ENCODE measurements at places on chromosomes 5 and 9.
A peak's percentile ranks its signal among the peaks of the same experiment; 100 is the strongest.

DNA sequence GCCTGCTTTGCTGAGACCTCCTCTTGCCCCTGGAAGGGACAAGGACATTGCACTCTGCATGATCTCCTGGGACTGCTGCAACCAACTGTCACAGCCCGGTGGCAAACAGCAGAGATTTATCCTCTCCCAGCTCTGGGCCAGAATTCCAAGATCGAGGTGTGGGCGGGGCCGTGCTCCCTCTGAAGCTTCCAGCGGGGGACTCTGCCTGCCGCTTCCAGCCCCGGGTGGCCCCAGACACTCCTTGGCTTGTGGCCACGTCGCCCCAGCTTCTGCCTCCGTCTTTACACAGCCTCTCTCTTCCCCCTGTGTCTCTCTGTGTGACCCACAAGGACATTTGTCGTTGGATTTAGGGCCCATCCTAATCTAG, 67.1 kb downstream of the COL5A1 start:
- no peak for DNase-seq

DNA sequence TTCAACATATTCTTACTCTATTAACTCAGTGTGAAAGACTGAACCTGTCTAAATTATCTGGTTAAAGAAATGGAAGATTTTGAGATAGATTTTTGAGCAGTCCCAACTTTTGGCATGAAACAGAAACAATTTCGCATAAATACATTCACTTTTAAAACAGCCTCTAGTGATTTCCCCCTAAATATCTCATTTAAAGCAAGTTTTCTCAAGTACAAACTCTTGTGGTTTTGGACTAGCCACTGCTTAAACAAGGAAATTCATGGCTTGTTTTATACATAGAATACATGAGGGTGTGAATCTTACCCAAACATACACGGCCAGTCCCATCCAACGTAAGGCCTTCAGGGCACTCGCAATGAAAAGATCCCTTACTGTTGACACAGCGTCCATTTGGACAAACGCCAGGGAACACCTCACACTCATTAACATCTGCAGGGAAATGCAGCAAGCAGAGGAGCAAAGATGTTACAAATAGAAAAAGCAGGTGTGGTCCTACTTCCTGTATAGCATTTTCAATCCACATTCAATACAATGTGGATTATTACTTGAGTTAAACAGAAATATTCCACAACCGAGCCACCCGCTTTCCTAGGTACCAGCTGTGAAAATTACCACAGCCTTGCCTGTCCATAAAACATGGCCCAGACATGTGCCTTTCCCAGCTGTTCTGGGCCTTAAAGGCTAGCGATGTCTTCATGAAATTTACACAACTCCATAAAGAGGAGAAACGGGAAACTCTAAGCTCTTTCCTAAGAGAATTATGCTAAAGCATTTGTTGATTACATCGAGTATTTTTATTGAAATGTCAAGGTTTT, 188.8 kb downstream of the FBN2 start:
- peak; percentile 35 for DNase-seq

- no peak for DNase-seq
Measured at GRCh38 chr9:14061936-14062585, 251.9 kb downstream of the NFIB start.

- DNase-seq, result no peak
Measured at GRCh38 chr9:93110311-93110855, 14.4 kb downstream of the CARD19 start.

DNA sequence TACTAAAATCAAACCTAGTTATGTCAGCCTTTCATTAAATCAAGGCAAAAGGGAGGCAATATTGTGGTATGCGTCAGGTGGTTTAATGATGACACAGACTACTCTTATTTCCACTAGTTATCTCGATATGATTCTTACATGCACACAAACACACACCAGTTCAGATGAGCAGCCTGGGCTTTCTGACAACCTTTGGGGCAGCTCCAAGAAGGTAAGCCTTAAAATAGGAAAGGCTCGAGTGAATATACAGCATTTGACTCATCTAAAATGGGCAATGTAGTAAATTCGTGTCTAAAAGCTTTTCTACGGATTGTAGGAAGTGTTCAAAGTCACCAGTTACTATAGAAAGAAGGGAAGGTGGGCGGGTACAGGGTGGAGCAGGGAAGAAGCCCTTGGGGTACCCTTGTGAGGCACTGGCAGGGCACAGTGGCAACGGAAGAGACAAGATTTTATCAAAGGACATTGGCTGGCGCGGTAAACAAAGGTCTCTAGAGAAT, 1.9 kb downstream of the ANKH start:
- peak; percentile 36 for DNase-seq

GRCh38 chr5:56337715-56338319, 104.7 kb upstream of the ANKRD55 start:
- peak; percentile 33 for DNase-seq

- peak; percentile 25 for DNase-seq
Measured at GRCh38 chr9:111661802-111662521, 557 bp downstream of the GNG10 start.

GRCh38 chr5:178435321-178436238, 154.6 kb downstream of the COL23A1 start:
- DNase-seq, result no peak

- no peak for DNase-seq
Measured at GRCh38 chr9:131111186-131111853, 14.1 kb upstream of the NUP214 start.
